ENCODE measurements at places on chromosomes 12 and 14.

GRCh38 chr12:27076468-27076867 lies 5.9 kb downstream of the C12orf71 start:
- DNase-seq, result no peak

DNA sequence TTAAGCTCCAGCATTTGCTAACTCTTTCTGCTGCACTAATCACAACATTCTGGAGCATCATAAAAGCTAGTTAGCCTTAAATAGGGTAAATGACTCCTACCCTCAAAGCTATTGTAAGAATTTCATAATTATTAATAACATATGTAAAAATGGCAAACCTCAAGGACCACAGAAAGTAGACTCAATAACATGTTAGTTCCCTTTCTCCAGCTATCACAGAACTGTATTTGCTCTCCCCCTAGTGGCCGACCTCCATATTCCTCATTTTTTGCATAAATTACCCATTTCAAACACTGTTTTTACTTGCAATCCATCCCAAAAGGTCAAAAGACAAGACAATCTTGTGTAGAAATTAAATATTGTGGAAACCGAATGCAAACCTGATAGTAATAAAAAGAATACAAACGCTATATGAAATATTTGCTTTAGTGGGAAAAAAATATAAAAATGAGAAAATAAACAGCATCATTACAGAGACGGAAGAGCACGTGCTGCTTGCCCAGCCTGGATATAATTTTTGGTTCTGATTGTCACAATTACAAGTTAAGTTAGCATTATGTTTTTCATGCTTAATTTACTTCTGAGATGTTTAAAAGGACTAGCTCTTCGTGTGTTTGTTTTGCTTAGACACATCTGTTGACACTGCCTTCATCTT lies 97.9 kb downstream of the RERGL start:
- no peak for DNase-seq

DNA sequence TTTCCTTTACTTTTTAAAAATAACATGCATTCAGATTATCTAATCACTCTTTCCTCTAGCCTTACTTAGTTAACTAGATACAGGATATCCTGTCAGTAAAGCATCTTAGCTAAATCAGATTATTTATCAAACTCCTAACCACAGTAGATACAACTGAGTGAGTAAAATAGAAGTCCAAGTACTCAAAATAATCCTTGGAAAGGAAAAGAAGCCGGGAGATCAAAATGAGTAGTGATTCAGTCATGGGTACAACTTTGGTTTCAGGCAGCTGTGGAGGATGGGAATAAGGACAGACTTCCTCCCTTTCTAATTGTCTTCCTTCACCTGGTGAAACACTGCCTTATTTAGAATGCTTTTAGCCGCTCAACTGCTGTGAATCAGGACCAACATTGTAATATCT lies 29.4 kb downstream of the GNG2 start:
- DNase-seq, result no peak

DNA sequence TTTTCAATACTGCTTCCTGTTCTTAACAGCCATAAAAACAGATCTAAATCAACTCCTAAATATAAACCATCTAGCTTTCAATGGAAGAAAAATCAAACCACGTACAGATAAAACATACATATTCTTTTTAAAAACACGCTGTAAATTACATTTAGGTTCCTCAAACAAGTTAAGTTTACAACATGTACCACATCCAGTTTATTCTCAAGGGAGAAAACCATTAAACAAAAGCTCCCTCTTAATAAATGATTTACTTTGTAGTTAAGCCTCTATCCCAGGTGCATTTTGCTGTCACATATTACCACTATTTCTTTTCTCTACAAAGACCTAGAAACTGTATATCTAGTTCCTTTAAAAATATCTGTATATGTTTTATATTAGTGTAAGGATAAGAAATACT lies 3.1 kb downstream of the NUMB start:
- no peak for DNase-seq

DNA sequence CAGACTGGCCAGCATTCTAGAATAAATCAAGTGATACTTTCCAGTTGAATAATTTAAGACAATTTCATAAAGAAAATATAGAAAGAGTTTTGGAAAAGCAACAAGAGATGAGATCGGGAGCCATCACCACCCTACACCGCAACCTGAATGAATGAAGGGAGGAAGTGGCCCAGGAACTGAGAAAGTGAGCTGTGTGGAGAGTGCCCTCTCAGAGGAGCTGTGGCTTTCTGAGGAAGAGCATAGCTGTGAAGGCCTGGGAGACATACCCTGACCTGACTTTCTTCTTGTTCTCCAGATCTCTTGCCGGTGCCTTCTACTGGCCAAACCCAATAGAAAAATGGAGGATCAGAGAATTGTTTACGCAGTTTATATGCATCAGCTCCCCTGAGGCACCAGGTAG lies 79.3 kb upstream of the TSPAN8 start:
- no peak for DNase-seq

DNA sequence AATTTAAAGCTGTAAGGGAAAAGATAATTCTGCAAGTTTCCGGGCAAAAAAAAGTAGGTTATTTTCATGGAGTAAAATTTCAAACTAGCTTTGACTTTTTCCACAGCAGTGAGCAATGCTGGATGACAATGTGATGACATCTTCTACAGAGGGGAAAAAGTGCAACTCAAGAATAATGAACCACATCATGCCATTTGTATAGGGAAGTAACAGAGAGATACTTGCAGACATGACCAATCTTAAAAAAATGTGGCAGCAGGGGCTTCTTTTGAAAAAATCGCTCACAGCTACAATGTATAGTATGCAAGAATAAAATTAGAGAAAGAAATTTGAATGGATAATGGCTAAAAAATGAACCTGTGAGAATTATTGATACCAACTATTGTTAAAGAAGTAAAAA lies 115.5 kb downstream of the DHRS2 start:
- DNase-seq, result no peak

- no peak for DNase-seq
Measured at GRCh38 chr12:91349476-91349875, 166.9 kb upstream of the DCN start.

DNA sequence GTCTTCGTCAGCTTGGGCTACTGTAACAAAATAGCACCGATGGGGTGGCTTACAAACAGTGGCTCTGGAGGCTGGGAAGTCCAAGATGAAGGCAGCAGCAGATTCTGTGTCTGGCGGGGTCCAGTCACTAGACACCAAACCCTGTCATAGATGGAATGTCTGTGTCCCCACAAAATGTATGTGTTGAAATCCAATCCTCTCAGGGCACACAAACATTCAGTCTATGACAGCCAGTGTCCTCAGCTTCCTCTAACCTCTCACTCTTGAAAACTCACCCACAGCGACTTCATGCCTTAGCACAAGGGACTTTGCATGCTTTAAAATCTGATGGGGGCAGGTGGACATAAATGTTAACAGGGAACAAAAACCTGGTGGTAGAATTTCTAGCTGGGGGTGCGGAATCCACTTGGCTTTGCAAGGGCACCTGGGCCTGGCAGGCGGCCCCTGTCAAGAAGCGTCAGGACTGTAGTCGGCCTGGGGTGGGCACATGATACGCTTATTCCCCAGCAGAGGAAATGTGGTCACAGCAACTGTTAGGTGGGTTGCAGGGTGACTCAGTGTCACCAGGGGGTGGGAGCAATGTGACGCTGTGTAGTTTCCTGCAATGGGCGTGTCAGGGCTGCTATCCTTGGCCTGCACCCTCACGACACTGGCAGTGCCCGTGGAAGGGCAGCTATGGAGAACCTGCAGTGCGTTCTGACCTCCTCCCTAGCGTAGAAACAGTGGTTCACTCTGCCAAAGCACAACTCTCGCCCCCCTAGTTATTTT lies 17.7 kb downstream of the RIN3 start:
- peak; percentile 87 for DNase-seq

DNA sequence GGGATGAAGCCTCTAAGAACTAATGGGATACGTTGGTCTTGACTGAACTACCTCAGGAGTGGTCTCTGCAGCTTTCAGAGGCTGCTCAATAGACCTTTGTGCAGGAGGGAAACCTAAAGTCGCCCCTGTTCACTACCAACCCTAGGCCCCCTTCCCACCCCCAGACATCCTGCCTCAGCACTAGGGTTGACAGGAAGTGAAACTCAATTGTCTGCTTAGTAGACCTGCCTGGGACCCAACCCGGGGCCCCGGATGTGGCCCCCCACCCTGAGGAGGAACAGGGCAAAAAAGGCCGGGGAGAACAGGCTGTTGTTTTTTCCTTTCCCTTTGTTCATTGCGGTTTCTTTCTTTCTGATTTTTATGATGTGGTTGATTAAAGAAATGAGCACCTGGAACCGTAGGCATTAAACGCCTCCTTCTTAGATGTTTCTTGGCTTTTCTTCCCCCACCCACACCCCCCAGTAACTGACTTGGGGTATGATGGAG lies 1.6 kb upstream of the DGKA start:
- peak; percentile 89 for DNase-seq

DNA sequence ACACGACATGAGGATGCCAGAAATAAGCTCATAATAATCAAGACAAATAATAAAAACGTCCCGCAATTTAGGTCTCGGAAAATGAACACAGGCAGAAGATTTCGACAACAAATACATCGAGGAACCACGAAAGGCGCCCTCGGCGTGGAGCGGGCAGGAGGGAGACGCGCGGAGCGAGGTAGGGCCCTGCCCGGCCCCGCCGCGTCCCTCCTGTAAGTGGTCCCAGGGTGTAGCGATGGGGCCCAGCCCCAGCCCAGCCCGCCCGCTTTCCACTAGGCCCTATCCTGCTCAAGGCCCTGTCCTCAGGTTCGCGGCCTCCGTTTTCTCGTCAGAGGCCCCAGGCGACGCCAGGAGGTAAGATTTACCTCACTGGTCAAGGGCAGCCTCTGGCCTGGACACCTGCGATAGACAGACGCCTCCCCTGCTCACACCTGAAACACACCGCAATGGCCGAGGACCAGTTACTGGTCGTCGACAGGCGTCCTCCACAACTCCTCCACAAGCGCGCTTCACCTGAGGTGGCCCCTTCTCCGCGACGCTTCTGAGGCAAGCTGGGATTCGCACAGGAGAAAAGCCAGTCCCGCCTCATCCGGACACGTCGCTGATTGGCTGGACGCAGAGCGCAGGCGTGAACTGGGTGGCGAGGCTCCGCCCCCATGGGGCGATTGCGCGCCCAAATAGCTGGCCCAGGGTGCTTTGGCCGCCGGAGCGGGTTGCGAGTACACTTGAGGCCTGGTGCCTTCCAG lies at the start of gene SYCP3:
Gene SYCP3 (minus strand): TSS at position 543 of the 746 bp plus-strand sequence. CDS start 1,527 bp downstream, outside the sequence.
- no peak for DNase-seq

GRCh38 chr14:89720741-89721729 lies 233.5 kb downstream of the EFCAB11 start:
- DNase-seq, result peak; percentile 78

GRCh38 chr14:52961060-52961639 lies 10.3 kb upstream of the FERMT2 start:
- peak; percentile 53 for DNase-seq

- no peak for DNase-seq
Measured at GRCh38 chr12:110193196-110193595, 69.0 kb downstream of the IFT81 start.

DNA sequence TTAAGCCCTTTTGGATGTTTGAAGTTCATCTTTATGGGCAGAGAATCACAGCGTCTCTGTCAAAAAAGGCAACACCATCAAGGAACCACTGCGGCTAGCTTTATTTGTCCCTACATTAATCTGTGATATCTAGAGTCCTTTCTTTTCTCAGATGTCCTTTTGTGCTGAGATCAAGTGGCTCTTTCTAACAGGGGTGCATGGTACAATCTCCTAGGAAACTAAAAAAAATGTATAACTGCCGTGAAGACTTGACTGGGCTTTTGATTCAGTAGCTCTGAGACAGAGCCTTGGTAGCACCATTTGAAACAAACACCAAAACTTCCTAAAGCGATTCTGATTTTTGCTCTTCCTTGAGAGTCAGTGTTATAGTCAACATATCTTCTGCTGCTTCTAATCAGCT lies 33.3 kb downstream of the KCNK13 start:
- no peak for DNase-seq

- DNase-seq, result no peak
Measured at GRCh38 chr12:46921764-46922133, 96.0 kb upstream of the SLC38A4 start.

DNA sequence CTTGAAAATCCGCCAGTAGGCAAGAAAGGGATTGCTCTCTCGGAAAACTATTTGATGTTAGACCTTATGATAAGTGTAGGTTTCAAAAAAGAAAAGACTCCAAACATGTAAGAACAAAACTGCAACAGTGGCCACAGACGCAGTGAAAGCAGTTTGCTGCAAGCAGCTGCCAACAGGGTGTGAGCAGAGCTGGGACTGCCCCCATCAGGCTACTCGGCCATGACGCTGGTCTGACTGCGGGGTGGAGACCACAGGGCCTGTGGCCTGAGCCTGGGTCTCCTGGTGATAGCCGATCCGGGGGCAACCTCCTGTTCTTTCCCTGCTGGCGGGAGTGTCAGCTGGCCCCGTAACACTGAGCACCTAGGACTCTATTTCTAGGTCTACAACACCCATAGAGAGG lies 63.2 kb downstream of the AMN start:
- no peak for DNase-seq

DNA sequence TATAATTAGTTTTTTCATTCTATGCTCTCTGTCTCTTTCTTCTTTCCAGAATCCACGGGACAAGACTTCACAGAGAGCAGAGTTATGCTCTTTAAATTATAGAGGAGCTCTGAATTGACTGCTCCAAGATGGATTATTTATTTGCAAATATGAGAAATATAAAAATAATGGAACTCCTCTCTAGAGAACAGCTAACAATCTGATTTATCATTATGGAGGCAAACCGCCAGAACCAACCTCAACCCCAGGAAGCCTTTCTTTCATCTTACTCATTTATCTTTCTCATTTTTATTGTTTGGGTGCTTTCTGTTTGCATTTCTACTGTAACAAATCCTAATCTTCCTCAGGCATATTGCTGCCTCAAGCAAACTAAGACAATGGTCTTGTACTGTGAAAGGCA lies 216.5 kb downstream of the C12orf50 start:
- DNase-seq, result no peak

- no peak for DNase-seq
Measured at GRCh38 chr12:108495054-108495453, 20.0 kb upstream of the FICD start.

DNA sequence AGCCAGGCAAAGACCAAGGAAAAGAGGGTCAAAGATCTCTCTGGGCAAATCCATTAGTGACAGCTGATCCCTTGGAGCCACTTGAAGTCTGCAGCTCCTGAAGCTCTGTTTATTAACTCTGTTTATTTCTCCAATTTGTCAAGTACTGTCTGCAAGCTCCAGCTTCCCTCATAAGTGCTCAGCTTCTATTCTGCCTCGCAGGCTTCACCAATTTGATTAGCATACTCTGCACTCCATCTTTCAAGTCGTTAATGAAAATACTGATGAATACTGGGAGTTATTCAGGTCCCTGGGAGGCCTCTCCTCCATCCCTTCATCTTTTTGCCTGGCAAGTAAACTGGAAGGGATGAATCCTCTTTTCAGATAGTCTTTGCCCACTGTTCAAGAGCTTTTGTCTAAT lies 54.3 kb downstream of the TTC9 start:
- DNase-seq, result no peak

DNA sequence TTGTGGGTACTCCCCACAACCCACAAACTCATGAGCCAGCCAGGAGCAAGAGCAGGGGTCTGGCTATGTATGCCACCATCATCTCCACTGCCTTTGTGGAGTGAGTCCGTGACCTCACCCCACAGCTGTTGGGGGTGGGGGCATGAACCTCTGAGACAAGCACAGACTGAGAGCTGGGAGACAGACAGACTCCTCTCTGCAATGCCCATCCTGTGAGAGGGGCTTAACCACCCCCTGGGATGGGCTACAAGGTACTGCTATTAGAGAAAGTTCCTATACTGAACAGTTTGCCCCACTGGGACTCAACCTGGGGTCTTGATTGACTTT lies 84.5 kb downstream of the PITPNM2 start:
- DNase-seq, result no peak

GRCh38 chr14:90281261-90281660 lies 24.9 kb downstream of the PSMC1 start:
- no peak for DNase-seq

Measured in activated gamma-delta T cell treated with Interleukin-2 at 50 U/mL for 16 hours (primary cell).